Upper lobe of right lung (tissue), 1 donor: ENCODE measurements at places on chromosomes 2 and 18. TPM values are rescaled to one million over a fixed set of nuclear protein-coding genes. Genes with fewer than 3 reads are reported as not detected.
A peak's percentile ranks its signal among the peaks of the same experiment; 100 is the strongest.

NOL4 gene
- not detected for total RNA-seq

- DNase-seq = peak; percentile 59
- no peak overlapping the region for H3K27ac ChIP-seq
- peaks cover 9% of the 10 kb centered on the region for H3K4me1 ChIP-seq
- H3K36me3 ChIP-seq = no peaks in the 10 kb centered on the region
- no peaks in the 10 kb centered on the region for H3K27me3 ChIP-seq
These were observed 256.8 kb downstream of the RNF152 start for GRCh38 chr18:61635901-61636528.

DNA sequence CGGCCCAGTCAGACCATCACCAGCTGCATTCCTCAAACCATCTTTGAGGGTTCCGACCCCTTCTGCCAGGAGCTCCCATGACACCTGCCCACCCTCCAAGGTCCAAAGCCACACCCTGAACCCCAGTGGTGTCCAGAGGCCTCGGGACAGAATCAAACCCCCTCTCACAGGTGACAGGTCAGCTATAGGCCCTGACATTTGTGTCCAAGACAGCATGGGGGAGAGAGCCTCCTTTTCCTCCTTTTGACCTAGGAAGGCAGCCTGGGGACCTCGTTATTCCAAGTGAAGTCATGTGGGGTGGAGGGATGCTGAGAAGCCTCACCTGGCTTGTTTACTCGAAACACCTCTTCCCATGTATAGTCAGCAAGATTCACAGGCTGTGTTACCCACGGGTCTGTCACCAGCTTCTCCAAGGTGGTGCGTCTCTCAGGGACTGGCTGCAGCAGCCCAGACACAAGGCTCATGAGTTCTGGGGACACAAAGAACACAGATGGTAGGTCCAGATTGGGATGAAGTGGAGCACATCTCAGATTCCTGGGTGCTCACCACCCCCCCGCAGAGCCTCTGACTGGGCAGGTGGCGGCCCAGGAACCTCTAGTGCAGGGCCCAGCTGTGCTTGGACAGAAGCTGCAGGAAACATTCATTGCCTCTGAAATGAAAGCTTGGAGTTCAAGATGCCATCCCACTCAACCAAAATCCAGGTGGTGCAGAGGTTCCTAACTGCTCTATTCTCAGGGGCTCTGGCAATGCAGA lies 5.1 kb upstream of the MTERF4 start:
- H3K4me3 ChIP-seq = no peak overlapping the region
- no peak for DNase-seq
- H3K4me1 ChIP-seq = peaks cover 11% of the 10 kb centered on the region
- H3K27me3 ChIP-seq = no peaks in the 10 kb centered on the region

- no peaks in the 10 kb centered on the region for H3K36me3 ChIP-seq
- no peak overlapping the region for H3K4me3 ChIP-seq
- no peak for DNase-seq
- no peaks in the 10 kb centered on the region for H3K4me1 ChIP-seq
- no peak overlapping the region for H3K27ac ChIP-seq
These were observed 96.5 kb upstream of the BOD1L2 start for GRCh38 chr18:57050310-57050949.
